ENCODE measurements at places on chromosomes 13 and 19. TPM values are rescaled to one million over a fixed set of nuclear protein-coding genes. Genes with fewer than 3 reads are reported as not detected.

ZNF208 gene
- total RNA-seq, result 4.6 TPM

DNA sequence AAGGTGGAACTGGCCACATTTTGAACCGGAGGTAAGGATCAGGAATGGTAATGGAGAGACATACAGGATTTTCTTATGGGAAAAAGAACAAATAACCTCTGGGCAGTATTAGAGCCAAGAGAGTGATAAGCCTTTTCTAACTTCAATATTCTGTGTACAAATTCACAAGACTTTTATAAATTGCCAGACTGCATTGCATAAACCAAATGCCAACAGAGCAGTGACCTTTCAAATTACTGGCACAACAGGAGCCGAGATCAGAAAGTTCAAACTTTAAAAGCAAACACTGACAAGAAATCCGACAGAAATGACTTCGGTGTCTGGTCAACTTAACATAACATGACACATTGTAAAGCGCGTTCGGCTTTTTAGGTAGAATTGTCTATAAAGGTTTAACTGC, 737.1 kb downstream of the GPC5 start:
- no peak for DNase-seq

DNA sequence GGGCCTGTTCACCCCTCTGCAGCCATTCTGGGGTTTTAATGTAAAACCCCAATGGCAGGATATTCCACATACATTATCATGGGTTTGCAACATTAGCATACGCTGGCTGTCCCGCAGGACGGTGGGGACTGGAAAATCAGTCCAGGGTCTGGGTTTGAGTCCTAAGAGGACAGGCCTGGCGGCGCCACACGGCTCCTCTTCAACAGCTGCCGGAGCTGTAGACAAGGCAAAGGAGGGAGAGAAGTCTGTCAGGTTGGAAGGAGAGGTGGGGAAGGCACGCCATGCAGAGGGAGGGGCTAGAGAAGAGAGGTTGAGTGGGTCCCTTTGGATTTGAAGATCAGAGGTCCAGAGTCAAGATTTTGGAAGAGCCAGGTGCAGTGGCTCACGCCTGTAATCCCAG, 11.9 kb downstream of the NFKBID start:
- no peak for DNase-seq

DNA sequence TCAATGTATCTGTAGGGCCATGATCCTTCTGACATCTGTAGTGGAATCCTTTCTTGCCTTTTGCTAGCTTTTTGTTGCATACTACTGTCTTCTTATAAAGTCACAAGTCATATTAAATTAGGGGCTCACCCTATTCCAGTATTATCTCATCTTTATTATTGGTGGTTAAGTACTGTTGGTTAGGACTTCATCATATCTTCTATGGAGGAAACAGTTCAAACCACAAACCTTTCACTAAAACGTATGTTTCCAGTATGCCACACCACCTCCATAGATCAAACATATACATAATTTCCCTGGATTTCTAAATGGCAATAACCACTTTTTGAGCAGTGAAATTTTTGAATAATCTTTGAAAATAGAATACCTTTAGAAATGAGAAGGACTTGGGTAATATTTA, 62.8 kb upstream of the PCDH9 start:
- no peak for DNase-seq

GRCh38 chr19:13241231-13242104, 91.3 kb downstream of the IER2 start:
- no peak for DNase-seq
